ENCODE measurements at places on chromosomes 3 and 15.

DNA sequence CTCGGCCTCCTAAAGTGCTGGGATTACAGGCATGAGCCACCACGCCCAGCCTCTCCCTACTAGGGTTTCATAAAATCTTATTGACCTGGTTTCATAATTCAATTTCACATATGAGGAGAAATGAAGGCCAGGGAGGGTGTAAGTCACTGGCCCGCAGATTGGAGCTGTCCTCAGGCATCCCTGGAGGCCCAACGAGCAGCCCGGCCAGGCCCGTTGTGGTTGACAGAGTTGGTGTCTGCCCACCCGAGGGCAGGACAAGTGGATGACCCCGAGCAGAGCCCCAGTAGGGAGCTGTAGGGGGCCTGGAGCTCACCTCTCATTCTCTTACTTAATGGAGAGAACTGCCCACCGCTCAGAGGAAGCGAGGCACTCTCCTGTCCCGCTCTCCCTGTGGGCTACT lies 78.9 kb downstream of the CPN2 start:
- no peak for DNase-seq

DNA sequence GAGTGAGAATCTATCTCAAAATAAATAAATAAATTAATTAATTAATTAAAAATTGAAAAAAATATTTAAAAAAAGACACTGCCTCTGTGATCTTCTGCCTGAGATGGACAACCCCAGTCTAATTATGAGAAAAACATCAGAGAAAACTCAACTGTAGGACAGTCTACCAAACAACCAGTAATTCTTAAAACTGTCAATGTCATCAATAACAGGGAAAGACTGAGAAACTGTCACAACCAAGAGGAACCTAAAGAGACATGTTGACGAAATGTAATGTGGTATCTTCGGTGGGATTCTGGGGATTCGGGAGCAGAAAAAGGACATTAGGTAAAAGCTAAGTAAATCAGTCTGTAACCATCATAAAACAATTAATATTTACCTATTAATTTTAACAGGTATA lies 265.4 kb upstream of the LMCD1 start:
- no peak for DNase-seq

- no peak for DNase-seq
Observed at GRCh38 chr3:18425641-18426257, 610 bp upstream of the SATB1 start.

DNA sequence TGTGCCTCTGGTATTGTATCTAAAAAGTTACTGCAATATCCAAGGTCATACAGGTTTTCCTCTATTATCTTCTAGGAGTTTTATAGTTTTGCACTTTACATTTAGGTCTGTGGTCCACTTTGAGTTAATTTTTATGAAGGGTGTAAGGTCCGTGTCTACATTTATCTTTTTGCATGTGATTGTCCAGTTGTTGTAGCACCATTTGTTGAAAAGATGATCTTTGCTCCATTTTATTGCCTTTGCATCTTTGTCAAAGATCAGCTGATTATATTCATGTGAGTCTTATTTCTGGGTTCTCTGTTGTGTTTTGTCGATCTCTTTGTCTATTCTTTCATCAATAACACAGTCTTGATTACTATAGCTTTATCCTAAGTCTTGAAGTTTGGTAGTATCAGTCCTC lies 6.7 kb downstream of the CHRNA7 start:
- no peak for DNase-seq

- no peak for DNase-seq
Observed at GRCh38 chr15:99504823-99505551, 60.8 kb upstream of the MEF2A start.

DNA sequence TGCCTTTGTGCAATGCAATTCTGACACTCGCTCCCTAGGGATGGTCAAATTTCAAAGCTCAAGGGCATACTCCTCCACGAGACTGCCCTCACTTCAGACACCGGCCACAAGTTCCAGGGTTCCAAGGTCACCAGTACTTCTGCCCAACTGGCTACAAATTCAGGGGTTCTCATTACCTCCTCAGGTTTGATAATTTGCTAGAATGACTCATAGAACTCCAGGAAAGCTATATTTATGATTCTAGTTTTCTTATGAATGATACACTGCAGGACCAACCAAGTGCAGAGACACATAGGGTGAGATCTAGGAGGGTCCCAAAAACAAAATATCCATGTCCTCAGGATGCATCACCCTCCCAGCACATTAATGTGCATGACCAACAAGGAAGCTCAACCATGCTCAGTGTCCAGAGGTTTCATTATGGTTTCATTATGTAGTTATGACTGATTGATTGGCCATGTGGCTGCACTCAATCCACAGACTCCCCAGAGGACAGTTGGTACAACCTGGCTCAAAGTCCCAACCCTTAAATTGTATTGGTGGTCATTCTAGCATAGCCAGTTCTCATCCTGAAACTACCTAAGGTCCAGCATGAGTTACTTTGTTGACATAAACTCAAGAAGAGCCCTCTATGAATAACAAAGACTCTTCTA lies 170.4 kb upstream of the LRRN1 start:
- DNase-seq, result no peak

DNA sequence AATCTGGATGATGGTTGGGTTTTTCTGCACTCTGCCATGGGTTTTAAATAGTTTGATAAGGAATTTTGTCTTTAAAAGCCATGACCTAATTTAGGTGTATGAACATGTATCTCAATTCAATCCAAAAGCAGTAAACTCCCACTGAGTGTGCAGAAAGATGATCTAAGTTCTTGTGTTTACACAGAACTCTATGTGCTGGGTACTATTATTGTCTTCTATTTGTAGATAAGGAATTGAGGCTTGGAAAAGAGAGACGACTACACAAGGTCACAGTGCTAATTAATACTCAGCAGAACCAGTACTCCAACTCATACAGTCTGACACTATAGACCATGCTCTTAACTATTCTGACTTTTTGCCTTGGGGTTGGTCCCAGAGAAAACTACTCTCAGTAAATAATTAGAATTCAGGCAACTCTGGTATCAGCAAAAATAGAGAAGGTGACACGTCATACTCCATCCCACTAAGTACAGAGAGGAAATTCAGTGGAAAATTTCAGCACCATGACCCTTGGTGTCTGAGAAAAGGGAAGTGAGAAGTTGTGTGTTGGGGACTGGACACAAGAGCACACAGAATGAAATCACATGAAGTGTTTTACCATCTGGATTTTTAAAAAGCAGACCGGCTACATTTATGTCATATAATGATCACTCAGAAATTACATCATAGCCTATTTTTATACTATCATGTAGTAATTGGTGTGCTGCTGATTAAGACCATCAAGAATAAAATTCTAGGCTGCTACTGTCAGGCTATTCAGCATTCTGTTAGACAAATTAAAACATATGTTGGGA lies 18.3 kb upstream of the MYH15 start:
- DNase-seq, result no peak

DNA sequence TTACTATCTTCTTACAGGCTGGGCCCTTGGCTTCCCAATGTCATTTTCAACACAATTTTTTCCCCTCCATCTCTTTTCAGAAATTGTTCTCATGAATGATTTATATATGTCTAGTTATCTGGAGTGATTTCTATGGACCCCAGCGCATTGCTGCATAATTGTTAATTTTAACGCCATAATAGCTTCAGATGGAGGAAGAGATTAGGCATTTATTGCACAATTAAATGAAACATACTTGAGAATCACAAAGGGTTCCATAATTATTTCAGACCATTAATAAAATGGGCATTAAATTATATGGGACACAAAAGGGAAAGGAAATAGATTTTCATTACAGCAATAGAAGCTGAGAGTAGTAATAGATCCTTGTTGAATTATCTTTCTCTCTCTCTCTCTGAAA lies 70.3 kb upstream of the SOX14 start:
- no peak for DNase-seq

GRCh38 chr3:171049861-171050444 lies 23.4 kb upstream of the SLC2A2 start:
- DNase-seq, result no peak

- no peak for DNase-seq
Observed at GRCh38 chr3:193894121-193894863, 241.7 kb upstream of the HES1 start.

- DNase-seq, result no peak
Observed at GRCh38 chr3:184230081-184230602, 757 bp downstream of the VWA5B2 start.

- peak; percentile 44 for DNase-seq
Observed at GRCh38 chr15:67120839-67121643, 55.6 kb downstream of the SMAD3 start.

- no peak for DNase-seq
Observed at GRCh38 chr15:52699457-52699856, 20.3 kb upstream of the ATOSA start.

DNA sequence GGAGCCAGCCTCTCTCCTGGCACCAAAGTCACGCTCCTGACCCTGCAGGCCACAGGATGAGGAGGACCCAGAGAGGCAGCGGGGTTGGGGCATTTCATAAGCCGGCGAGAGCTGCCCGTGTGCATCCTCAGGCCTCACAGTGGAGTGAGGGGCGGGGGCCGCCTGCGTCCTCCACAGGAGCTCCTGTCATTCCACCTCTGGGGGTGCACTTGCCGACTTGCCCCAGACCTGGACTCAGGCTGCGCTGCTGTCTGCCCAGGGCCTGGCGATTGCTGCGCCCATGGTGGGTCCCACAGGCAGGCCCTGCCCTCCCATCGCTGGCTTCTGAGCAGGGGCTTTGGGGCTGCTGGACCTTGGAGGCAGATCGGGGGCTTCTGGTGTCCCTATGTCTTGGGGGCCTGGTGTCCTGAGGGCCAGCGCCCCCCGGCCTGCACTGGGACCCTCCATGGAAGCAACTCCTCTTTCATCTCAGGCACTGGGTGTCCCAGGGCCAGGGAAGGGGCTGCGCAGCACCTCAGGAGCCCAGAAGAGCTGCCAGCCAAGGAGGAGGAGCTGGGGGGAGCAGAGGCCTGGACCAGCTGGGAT lies 184.0 kb downstream of the GOLGA6L6 start:
- no peak for DNase-seq
